RWPE1 (cell line): ENCODE measurements at places on chromosomes 2 and 18.

- no peak for DNase-seq
These were observed 56.8 kb upstream of the ETAA1 start for GRCh38 chr2:67340133-67341011.

- DNase-seq = no peak
These were observed 54.3 kb upstream of the RMDN2 start for GRCh38 chr2:37870829-37871228.

DNA sequence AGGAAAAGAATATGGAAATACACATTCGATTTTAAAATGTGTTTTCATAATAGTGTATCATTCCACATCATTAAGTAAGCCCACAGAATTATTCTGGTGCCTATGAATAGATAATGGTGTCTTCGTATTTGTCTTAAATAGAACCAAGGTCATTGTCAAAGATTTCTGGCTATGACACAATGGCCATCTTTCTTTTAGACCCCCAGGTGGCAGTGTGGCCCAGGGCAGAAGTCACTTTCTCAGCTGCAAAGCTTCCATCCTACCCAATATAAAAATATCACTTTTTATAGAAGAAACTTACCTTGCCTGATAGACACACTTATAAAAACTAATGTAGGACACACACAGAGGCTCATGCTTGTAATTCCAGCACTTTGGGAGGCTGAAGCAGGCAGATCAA, 57.5 kb downstream of the ZRANB3 start:
- DNase-seq = peak; percentile 24

- DNase-seq = no peak
These were observed 3.6 kb downstream of the ERFE start for GRCh38 chr2:238162251-238162845.

DNA sequence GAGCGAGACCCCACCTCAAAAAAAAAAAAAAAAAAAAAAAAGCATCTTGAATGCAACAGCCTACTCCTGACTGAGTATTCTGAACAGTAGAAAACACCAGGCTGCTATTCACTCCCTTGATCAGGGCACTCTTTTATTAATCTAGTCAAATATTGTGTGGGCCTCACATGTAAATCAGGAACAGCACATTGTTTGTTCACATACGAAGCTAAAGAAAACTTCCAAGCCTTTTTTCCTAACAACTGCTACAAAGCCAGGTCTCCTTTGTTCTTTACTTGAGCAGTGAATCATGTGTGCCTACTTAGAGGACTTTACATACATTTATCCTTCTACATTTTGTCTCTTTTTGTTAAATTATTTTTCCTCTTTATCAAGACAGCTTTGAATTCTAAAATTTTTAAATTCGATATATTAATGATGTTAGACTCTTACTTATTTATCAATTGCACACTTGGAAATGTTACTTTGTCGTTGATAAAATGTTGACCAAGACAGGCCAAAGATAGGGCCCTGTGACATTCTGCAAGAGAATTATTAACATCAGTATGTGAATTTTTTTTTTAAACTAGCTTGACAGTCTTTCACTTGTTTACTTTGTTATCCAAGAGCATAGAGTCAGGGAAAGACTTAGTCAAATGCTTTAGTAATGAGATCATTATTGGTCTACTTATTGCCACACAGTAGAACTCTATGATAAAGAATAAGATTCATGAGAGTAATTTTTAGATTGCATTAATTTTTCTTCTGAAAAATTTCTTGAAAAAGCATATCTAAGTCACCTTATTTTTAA, 13.2 kb downstream of the SPATS2L start:
- peak; percentile 44 for DNase-seq

DNA sequence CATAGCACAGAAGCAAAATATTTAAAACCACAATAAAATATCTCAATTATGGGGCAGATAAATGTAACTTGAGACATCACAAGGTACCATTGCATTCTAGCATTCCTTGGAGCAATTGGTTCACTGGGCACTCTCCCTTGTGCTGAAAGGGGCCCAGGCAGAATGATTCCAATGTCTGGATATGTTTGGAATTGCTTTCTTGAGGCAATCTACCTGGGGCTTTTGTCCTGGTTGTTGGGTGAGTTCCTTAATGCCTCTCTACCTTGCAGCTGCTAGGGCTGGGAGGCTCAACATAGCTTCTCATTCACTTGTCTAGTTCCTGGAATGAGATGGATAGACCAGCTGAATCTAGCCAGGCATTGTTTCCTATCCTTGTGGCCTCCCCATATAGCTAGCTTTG, 539.6 kb upstream of the FSHR start:
- DNase-seq = no peak

DNA sequence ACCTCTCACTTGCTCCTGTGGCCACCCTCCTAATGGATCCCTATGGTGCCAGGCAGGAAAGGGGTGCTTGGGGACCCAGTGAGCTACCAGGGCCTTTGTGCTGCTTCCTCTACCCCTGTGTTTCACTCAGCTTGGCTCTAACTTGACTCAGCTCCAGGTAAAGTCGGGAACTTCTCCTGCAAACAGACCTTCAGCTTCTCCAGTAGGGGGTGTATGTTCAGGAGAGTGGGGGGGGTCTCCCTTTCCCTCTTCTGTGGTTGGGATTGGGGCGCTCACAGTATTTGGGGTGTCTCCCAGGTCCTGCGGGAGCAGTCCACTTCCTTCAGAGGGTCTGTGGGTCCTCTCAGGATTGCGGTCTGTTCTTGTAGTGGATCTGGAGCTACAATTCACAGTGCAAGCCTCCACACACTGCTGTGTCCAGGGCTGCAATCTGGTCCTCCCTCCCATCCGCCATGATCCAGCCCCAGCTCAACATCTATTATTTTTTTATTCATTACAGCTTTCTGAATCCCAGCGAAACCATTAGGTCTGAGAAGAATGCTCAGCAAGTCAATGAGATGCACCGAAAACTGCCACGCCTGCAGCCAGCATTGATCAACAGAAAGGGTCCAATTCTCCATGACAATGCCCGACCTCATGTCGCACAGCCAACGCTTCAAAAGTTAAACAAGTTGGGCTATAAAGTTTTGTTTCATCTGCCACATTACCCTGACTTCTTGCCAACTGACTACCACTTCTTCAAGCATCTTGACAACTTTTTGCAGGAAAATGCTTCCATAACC, 26.4 kb upstream of the SAP130 start:
- DNase-seq = no peak

DNA sequence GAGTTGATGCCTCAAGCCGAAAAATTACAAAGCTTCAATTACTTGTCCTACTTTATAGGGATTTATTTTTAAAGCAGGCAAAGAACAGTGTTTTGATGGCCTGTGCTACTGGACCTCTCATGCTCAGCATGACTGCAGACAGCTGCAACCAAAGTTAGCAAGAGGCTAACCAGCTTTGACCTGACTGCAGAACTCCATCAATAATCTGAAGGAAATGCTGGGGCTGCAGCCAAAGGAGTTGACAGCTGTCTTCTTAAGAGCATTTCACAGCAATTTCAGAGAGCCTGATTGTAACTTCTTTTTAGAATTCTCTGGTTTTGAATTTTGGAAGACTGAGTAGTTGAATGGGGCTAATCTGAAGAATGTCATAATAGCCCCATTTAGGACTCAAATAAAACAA, 46.5 kb upstream of the SESTD1 start:
- no peak for DNase-seq

- no peak for DNase-seq
These were observed 862.2 kb upstream of the LRATD1 start for GRCh38 chr2:13770279-13770678.

GRCh38 chr2:135023886-135024485, 23.3 kb downstream of the MAP3K19 start:
- no peak for DNase-seq

- DNase-seq = no peak
These were observed 190.8 kb downstream of the SEPTIN10 start for GRCh38 chr2:109422758-109423500.

DNA sequence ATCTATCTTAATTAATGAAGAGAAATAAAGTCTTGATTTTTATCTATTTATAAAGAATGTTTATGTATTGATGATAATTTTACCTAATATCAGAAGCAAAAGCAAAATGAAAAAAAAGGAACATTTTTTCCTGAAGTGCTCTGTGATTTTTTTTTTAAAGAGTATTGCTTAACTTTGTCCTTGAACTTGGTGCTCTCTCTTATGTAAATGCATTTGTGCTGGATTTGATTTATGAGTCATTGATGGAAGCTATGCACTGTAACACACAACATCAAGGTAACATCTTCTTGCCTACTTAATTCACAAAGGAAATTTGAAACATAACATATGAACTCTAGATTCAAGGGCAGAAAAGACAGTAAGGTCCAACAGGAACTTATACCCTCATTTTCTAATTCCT, 312.9 kb upstream of the CDH19 start:
- DNase-seq = no peak

GRCh38 chr2:55910077-55910476, 13.5 kb downstream of the EFEMP1 start:
- DNase-seq = no peak

GRCh38 chr2:127288274-127288673, 5.7 kb downstream of the ERCC3 start:
- DNase-seq = no peak

DNA sequence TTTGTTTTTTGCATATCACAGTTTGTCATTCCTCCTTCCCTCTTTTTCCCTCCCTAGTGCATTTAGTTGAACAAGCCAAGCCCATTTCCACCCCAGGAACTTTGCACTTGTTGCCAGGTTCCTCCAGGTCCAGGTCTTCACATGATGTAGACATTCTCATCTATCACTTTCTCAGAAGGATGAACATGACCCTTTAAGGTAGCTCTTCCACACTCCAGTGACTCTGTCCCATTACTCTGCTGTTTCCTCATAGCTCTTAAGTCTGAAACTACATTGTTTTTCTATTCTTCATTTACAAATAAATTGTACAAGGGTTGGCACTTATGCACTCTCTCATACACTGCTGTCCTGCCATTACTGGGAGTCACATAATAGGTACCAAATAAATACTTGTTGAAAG, 6.1 kb downstream of the KYNU start:
- DNase-seq = no peak

DNA sequence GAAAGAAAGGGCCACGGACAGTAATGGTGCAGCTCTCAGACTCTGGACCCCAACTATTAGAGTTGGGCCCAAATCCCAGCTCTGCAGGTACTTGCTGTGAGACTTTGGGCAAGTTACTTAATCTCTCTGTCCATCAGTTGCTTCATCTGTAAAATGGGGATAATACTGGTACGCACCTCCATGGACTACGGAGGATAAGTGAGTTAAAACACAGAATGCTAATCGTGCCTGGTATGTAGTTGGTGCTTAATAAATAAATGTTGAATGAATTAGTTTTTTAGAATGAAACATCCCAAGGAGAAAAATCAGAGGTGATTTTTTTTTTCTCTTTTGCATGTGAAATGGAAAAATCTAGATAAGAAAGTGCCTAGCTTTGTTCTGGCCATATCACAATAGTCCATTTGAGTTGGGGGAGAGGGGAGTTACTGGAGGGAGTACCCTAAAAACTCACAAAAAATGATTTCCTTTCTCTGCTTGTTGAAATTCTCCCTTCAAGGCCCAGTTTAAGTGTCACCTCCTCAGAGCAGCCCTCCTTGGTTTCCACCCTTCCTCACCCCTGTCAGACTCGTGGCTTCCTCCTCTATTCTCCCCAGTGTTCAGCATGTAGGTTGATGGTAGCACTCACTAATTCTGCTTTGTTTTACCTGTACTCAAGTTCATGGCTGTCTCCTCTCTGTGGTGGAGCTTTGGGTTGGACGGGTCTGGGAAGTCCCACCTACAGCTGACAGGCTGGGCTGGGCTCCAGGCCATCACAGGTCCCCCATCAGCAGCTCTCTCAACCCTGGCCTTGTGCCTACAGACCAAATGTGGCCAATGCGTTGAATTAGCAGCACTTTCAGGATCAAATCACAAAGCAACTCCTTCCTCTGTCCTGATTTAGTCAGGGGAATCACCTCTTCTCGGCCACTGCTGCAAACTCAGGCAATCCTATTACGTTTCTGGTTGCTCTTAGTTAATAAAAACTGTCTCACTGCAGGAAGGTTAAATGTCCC, 92.8 kb upstream of the TAF1B start:
- DNase-seq = no peak

DNA sequence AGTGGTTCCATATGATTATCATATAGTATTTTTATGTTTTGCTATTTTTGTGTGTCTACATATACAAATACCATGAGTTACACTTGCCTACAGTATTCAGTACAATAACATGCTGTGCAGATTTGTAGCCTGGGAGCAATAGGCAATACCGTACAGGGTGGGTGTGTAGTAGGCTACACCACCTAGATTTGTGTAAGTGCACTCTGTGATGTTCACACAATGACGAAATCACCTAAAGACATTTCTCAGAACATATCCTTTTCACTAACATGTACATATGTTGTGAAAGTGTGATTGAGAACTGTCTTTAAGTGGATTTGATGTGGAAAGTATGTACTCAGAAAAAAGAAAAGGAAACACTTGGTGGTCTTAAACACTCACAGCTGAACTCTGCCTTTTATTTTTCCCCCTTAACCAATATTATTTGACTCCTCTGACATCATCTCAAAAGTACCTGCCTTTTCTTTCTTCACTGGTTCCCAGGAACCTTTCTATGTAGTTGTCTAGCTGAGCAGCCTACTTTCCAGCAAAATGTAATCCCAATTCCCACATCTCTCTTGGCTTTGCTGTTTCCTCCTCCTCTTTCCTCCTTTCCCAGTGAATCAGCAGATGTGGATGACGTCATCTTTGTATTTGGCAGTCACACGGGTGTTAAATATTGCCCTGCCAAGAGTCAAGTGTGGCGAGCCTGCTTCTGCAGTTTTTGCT, 47.7 kb downstream of the OSBPL6 start:
- DNase-seq = peak; percentile 77

DNA sequence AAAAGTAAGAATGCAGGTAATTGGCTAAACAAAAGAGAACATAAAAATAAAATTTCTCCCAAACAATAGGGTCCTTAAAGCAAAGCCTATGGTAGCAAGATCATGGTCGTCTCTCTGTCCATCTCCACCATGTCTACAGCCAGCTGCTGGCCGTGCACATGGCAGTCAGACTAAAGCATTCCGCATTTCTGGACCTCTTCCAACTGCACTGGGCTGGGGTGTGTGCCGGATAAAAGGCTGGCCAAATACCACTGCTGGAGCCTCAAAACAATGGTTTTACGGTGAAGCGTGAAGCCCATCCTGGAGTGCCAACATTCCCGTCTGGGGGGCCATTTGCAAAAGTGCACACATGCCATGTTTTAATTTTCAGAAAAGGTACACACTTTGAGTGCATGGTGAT, 74.8 kb upstream of the PIEZO2 start:
- no peak for DNase-seq

DNA sequence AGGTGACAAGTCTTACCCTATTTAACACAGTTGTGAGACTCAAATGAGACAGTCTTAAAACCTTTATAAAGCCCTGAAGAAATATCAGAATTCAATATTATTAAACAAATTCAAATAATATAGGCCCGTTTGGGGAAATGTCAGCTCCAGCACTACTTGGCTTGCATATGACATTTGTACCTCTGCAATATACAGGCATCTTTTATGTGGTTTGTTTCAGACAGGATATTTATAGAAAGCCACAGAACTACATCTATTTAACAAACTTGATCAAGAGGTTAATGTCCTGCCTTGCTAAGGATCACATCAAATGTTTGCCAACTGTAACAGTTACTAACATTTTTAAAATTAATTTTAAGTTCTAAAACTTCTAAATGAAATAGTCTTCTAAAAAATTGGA, 3.2 kb upstream of the MREG start:
- DNase-seq = no peak
